ENCODE measurements at places on chromosomes 3 and 15.

DNA sequence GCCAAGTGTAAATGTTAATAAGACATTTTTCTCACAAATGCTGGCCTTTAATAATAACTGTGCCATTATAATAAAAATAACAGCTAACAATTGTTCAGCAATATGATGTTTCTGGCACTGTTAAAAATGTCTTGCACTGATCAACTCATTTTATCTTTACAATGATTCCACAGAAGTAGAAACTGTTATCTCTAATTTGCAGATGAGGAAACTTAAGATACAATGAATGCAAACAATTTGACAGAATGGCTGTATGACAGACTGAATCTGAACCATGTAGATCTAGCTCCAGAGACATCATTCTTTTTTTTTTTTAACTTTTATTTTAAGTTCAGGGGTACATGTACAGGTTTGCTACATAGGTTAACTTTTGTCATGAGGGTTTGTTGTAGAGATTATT is 755.0 kb downstream of the TBL1XR1 start:
- no peak for DNase-seq

DNA sequence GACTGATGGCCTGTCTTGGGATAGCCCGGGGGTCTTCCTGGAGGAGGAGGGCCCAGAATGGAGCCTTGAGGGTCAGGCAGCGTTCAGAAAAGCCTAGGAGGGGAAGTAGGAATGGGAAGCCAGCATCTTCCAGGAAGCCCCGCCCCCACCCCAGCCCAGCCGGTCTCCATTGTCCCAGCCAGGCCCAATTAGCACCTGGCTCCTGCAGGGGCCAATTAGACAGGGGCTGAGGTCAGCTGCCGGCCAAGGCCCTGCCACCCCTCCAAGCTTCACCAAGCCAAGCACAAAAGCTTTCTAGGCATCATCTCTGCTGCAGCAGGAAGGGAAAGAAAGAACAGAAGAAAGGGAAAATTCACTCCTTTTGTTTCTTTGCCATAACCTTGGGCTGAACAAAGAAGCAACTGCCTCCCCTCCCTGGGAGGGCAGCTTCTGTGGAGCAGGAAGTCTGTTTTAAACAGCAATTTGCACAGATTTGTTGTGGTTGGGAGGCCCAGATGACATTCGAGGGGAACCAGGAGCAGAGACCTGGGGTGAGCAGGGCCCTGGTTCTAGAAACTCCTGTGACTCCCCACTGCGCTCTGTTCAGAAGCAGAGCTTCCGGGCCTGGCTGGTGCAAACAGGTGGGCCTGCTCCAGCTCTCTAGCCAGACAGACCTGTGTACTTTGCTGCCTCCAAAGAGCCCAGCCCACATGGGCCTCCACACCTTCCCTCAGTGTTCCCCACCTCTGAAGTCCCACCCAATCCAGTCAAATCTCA is 47.7 kb downstream of the CYP11A1 start:
- DNase-seq, result no peak

GRCh38 chr3:47016934-47017435 is 37.5 kb downstream of the NBEAL2 start:
- no peak for DNase-seq

GRCh38 chr3:64138656-64139375 is 86.5 kb downstream of the PRICKLE2 start:
- DNase-seq, result no peak

- DNase-seq, result no peak
Measured at GRCh38 chr15:50280271-50280670, 14.7 kb upstream of the HDC start.

DNA sequence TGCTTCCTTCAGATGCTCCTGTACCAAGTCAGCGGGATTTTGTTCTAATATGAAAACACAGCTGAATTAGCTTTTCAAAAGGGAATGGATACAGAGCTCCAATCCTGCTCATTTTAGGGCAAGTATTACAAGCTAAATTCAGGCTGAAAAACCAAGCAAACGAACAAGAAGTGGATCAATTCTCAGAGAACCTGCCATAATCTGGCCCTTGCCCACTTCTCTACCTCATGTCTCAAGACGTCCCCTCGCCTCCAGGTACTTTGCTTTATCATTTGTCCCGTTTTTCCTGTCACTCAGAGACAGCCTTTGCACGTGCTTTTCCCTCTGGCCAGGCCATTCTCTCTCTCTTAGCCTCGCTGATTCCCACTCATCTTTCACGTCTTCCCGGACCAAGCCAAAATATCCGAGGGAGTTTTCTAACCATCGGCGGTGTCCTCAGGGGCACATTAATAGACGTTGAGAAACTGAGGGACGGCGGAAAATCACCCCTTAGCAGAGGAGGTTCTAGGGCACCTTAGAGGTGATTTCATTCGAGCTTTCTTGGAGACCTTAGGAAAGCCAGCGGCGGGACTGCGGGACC is 654 bp downstream of the SUSD5 start:
- no peak for DNase-seq

DNA sequence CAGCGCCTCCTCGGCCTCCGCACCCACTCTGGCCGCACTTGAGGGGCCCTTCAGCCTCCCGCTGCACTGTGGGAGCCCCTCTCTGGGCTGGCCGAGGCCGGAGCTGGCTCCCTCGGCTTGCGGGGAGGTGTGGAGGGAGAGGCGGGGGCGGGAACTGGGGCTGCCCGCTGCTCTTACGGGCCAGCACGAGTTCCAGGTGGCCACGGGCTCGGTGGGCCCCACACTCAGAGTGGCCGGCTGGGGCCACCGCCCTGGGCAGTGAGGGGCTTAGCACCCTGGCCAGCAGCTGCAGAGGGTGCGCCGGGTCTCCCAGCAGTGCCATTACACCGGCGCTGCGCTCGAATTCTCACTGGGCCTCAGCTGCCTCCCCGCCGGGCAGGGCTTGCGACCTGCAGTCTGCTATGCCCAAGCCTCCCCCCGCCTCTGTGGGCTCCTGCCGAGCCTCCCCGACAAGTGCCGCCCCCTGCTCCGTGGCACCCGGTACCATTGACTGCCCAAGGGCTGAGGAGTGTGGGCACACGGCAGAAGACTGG is 167.1 kb upstream of the PLSCR5 start:
- no peak for DNase-seq

DNA sequence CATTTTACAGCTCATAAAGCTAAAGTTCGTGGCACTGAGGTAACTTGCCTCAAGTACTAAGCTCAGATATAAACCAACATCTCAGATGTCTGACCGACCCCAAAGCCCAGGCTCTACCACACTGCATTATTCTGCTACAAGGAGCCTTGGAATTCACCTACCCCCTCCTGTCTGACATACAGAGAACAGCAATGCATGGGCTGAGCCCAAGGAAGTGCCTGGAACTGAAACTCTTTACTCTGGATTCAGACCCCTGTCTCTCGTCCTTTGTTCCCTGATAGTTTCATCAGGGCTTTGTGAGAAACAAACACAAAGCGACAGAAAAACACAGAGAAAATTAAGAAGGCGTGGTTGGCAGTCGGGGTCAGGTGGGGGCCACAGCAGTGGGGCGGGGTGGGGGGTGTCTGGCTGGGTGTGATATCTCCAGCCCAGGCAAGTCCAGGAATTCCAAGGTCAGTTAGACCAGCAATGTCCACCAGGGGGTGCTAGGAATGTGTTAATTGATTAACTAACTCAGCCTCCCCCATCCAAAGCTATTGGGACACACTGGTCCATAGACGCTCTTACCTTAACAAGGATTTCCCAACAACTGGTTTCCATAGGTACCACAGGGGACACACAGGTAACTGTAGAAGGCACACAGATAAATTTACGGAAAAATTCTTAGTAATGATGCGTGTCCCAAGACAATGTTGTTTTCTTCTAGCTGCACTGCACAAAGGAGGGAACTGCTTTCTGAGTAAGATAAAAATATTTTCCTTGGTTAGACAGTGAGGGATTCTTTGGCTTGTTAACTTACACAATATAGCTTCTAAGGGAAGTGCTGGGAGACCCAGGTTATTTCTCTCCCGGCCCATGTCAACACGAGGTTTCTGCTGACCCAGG is 18.8 kb upstream of the SSUH2 start:
- peak; percentile 50 for DNase-seq

DNA sequence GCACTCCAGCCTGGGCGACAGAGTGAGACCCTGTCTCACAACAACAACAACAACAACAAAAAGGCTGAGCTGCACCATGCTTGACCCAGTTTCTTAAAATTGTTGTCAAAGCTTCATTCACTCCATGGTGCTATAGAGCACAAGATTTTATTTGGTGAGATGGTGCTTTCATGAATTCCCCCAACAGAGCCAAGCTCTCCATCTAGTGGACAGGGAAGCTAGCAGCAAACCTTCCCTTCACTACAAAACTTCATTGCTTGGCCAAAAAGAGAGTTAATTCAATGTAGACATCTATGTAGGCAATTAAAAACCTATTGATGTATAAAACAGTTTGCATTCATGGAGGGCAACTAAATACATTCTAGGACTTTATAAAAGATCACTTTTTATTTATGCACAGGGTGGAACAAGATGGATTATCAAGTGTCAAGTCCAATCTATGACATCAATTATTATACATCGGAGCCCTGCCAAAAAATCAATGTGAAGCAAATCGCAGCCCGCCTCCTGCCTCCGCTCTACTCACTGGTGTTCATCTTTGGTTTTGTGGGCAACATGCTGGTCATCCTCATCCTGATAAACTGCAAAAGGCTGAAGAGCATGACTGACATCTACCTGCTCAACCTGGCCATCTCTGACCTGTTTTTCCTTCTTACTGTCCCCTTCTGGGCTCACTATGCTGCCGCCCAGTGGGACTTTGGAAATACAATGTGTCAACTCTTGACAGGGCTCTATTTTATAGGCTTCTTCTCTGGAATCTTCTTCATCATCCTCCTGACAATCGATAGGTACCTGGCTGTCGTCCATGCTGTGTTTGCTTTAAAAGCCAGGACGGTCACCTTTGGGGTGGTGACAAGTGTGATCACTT is 2.0 kb downstream of the CCR5 start:
- DNase-seq, result no peak

- no peak for DNase-seq
Measured at GRCh38 chr3:146770881-146771280, 165.7 kb upstream of the PLSCR5 start.

- no peak for DNase-seq
Measured at GRCh38 chr3:156371701-156372100, 183.2 kb downstream of the SSR3 start.

DNA sequence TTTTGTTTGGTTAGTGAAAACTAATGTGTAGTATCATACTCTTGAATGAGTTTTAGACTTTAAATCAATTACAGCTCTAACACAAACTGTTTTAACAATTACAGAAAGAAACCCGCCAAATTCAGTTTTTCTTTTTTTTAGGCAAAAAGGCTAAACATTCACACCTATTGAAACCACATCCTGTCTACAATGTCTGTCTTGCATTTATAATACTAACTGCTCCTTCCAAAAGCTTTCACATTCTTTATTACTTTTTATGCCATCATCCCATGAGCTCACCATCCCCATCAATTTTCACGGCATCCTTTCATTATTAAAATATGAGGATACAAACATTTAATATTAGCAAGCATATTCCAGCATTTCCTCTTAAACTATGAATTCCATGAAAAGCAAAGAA is 593.3 kb downstream of the FOXP1 start:
- DNase-seq, result no peak

GRCh38 chr3:52403271-52403841 is 41.5 kb downstream of the SEMA3G start:
- DNase-seq, result no peak

DNA sequence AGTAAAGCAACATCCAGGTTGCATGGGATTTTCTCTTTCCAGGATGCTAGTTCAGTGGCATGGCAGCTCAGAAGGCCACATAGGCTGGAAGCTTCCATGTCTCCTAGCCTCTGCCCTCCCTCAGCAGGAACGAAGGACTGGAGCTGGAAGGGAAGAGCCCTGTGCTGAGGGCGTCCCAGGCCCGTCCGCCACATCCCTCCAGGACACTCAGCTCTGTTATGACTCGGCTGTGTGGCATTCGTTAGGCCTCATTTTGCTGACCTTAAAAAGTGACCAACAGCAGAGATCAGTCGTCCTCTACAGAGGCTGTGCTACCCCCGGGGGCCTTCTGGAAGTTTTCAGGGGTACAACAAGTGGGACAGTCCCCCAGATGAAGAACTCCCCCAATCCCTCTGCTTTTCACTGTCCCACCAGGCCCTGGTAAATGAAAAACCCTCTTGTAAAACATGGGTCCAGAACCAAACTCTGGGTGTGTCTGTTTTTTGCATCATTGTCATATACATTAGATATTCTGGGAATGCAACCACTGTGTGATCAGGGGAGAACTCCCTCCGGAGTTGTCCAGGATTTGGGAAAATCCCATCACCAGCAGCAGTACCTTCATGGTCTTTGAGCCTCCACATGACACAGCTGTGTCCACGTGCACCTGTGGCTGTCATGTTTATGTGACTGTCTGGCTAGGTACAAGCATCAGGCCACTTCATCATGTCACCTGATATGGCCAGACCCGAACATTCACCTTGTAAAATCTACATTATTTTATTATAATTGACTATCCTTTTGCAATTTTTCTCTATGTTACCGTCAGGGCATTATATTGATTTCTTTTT is 149.9 kb downstream of the OR4M2 start:
- DNase-seq, result no peak

- DNase-seq, result no peak
Measured at GRCh38 chr3:120648290-120648689, 33.7 kb downstream of the HGD start.

DNA sequence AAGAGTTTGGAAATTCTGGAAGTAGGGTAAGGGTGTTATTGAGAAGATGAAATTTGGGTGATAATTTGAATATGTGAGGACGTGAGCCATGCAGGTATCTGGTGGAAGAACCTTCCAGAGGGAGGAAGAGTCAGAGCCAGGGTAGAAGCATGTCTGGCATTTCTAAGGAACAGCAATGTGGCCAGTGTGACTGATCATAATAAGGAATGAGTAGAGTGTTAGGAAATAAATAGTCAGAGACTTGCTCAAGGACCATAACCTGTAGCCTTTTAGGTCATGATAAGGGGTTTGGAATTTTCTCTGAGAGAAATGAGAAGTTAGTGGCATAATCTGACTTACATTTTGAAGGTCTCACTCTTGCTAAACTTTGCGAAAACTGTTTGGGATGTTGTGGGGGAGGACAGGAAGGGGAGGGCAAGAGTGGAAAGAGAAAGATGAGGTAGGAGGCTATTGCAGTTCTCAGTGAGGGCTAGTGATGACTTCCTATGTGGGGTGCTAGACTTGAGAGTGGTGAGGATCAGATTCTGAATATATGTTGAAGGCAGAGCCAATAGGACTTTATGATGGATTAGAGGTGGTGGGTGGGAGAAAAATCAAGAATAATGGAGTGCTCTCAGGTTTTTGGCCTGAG is 568.3 kb downstream of the AGBL1 start:
- no peak for DNase-seq

GRCh38 chr3:249587-250262 is 53.2 kb downstream of the CHL1 start:
- no peak for DNase-seq

Measured in nucleus accumbens (tissue), 56 donors.